ENCODE measurements at places on chromosomes 6 and 20. TPM values are rescaled to one million over a fixed set of nuclear protein-coding genes. Genes with fewer than 3 reads are reported as not detected.

The ITCH gene
- 31.3 TPM for polyA plus RNA-seq

- DNase-seq, result no peak
These were observed 21.3 kb downstream of the PLCB1 start for GRCh38 chr20:8153281-8153908.

GRCh38 chr6:1105833-1106400, 206.0 kb upstream of the FOXQ1 start:
- DNase-seq, result no peak

GRCh38 chr20:53925651-53926401, 144.6 kb downstream of the BCAS1 start:
- DNase-seq, result no peak

The CTAGE9 gene
- polyA plus RNA-seq, result not detected

- no peak for DNase-seq
These were observed 80.6 kb upstream of the PREP start for GRCh38 chr6:105483492-105483891.

The LCA5 gene
- polyA plus RNA-seq, result 6.2 TPM

DNA sequence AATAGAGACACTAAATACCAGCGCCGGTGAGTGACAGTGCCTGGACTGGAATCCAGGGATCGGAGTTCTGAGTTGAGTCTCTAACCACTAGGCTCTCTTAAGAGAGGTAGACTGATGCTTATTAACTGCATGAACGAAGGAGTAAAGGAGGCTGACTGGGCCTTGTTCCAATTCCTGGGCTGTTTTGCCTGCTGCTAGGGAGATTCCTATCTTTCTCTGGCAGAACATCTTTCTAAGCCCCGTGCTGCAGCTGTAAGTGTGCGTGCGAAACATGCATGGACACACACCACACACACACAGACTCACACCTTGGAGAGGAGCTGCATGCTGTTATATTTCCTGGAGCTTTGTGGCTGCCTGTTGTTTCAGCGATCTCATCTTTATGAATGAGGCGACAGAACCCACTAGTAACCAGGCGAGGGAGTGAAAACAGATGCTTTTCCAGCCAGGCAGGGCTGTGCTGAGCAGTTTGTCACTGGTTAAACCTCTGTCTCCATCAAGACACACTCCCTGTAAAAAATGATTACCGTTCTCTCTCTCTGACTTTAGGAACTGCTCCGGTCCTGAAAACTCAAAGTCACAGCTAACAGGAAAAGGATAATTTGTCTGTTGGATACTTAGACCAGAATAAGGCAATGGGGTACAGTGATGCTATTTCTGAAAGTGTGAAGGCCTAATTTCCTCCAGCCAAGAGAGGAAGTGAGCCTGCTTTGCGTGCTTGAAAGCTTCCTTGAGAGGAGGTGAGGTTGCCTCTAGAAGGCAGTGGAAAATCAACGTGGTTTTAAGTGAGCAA, 157.4 kb upstream of the ZNF217 start:
- DNase-seq, result no peak

DNA sequence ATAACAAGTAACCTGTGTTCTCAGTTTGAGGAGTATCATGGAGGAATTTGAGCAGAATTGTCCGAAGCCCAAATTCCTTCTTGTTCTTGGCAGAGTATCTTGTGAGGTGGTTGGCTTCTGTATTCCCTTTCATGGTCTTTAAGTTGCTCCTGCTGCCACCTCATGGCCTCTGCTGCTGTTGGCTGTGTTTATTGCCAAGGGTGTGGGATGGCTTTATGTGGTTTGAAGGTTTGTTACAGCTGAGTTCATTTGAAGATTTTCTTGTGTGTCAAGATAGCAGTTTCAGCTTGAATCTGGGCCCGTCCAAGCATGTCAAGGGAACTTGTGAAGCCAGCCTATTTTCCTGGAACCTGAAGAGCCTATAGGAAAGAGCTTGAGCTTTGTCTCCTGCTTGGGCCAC, 20.2 kb upstream of the TTK start:
- DNase-seq, result no peak

- peak; percentile 35 for DNase-seq
These were observed 34.6 kb downstream of the FBXO5 start for GRCh38 chr6:152948150-152948768.

All from muscle of arm (tissue), 14 donors.